ENCODE measurements at places on chromosomes 5 and 9.

DNA sequence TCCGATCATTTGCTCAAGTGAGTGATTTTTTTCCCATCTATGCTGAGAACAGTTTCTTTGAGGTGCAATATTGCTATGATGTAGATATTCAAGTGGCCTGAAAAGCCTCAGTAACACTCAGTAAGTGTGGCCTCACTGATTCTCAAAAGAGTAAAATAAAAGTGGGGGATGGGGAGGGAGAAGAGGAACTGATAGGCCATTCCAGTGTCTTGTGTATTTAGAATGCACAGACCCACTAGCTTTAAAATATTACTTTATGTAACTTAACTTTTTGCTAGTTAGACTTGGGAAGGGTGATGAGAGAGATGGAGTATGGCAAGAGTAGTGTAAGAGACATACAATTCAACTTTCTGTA lies 79.5 kb upstream of the ZNF608 start:
- no peak for DNase-seq

- DNase-seq = no peak
These were observed 19.4 kb downstream of the GOLM1 start for GRCh38 chr9:86079865-86080469.

GRCh38 chr9:126128494-126129142 lies 198.0 kb upstream of the MVB12B start:
- no peak for DNase-seq

GRCh38 chr5:137146402-137146890 lies 352.7 kb downstream of the SPOCK1 start:
- no peak for DNase-seq

DNA sequence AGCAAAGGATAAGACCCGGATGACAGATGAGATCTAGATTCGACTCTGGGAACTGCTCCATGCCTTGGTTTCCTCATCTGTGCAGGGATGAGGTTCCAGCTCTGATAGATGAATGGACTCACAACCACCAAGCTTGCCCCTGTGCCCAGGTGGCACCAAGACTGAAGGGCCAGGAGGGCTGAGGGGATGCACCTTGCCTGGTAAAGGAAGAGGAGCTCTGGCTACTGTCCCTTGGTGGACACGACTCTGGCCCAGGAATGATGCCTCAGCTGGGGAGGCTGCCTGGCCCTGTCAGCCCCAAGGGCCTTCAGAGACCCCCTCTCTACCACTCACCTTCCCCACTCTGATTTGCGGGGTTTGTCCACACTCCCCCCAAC lies 24.9 kb upstream of the ANXA6 start:
- no peak for DNase-seq

DNA sequence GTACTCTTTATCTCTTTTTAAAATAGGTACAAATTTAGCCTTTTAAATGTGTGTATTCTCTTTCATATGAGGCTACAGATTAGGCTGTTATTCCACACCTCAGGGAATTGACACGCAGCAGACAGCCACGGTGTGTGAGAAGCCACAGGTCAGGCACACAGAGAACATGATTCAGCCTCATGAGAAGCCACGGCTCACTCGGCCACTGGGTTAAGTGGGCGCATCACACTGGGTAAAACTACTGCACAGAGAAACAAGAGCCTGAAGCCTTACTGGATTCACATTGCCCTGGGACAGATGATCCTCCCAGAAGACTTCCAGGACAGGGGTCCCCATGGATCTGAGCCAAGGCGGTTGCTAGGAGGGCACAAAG lies 28.2 kb downstream of the LPCAT1 start:
- no peak for DNase-seq

DNA sequence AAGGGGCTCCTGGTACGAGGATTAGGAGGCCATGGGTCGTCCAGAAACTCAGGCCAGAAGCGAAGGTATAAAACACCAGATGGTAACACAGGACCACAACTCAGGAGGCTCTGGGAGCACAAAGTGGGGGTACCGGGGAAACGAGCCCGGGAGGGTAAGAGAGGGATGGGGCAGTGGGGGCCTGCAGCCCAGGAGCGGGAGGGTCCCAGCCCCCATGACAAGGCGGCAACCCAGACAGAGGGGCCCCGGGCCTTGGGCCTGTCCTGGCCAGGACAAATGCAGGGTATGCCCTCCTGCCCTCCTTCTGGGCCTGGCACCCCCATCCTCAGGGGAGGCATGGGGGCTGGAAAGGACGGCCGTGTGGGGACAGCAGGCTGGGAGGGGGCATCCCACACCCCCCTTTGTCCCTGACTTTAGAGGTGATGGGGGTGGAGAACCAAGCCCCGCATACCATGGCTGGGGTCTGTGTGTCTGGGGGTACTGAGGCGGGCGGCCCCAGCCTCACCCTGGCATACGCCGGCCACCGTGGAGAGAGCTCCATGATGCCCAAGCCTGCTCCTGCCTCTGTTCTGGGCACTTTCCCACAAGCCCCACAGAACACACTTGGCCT lies 47.0 kb upstream of the EXOC3 start:
- DNase-seq = no peak

DNA sequence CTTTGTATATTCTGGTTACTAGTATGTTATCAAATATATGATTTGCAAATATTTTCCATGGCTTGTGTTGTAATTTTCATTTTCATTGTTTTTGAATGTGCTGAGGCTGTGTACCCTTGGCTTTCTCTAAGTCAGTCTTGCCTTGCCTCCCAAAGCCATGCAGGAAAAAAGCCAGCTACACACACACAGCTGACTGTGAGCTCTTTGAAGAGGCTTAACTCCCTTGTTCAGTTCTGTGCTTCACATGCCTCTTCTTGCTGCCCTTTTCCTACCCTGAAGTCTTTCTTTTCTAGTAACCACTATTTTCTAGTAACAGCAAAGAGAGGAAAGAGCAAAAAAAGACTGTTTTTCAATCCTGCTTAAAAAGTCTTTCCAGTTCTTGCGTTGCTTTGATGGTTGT lies 53.9 kb downstream of the KCNN2 start:
- no peak for DNase-seq

- no peak for DNase-seq
These were observed 53.5 kb downstream of the FBXO38 start for GRCh38 chr5:148437249-148437648.

DNA sequence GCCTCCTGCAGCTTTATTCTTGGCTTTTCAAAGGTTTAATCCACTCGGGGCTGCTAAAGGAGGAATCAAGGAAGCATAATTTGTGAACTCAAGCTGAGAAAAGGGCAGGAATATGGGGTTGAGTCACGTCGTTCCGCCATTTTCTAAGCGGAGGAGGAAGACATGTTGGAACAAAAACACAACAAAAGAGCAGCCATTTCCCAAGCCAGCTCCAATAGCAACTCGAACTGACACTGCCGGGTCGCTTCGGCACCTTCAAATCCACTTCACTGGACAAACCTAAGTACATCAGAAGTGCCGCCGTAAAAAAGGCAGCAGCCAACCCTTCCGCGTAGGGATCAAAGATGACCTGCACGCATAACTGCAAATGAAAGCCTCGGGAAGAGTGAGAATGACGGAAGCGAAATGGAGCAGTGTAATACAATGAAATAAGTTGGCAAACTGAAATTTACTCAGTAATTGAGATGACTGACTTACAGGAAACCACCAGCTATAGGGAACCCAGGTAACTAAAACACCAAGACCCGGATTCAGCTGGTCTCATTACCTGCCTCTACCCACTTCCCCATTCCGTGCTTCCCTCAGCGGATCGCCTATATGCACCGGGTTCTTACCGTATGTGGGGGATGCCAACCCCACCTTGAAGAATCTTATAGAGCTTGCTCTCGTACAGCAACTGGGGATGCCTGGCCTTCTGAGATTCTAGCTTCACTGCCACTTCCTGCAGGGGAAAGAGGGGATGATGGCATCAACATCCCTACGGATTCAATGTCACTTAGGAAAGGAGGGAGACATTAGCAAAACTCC lies 1.6 kb downstream of the CSNK1A1 start:
- DNase-seq = no peak

- DNase-seq = no peak
These were observed 504.7 kb downstream of the CCDC171 start for GRCh38 chr9:16057541-16057940.

GRCh38 chr5:91484662-91485061 lies 101.5 kb upstream of the ARRDC3 start:
- DNase-seq = no peak

- no peak for DNase-seq
These were observed 3.8 kb downstream of the IFNA1 start for GRCh38 chr9:21443849-21444625.

- no peak for DNase-seq
These were observed 2.1 kb upstream of the GLIS3 start for GRCh38 chr9:4301971-4302427.

DNA sequence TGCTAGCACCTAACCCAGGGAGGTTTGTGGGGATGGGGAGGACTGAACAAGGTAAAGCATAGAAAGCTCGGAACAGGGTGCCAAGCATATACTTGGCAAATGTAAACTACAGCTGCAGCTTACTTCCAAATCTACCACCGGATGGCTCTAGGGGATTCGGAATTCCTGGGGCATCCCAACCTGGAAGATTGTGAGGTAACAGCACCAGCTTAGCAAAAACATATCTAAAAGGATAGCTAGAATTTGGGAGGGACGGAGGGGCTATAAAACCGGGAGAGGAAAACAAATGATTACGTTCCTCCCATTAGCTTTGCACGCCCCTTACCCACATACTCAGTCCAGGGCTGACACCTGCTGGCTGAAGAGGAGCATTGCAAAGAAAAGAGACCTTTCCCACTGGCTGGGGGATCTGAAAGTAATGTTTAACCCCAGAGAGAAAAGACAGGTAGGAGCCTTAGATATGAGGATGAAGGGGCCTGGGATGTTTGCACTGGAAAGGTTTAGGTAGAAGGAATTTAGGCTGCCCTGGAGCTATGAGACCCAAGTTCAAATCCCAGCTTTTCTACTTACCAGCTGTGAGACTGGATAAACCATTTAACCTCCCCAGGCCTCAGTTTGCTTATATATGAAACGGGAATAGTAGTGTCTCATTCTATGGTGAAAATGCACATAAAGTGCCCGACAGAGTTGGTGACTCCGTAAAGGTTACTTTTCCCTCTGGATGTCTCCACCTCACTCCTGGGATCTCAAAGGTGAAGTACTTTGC lies 73.6 kb downstream of the FAM114A2 start:
- DNase-seq = no peak

GRCh38 chr5:149632311-149633251 lies 51.3 kb downstream of the ARHGEF37 start:
- DNase-seq = no peak

DNA sequence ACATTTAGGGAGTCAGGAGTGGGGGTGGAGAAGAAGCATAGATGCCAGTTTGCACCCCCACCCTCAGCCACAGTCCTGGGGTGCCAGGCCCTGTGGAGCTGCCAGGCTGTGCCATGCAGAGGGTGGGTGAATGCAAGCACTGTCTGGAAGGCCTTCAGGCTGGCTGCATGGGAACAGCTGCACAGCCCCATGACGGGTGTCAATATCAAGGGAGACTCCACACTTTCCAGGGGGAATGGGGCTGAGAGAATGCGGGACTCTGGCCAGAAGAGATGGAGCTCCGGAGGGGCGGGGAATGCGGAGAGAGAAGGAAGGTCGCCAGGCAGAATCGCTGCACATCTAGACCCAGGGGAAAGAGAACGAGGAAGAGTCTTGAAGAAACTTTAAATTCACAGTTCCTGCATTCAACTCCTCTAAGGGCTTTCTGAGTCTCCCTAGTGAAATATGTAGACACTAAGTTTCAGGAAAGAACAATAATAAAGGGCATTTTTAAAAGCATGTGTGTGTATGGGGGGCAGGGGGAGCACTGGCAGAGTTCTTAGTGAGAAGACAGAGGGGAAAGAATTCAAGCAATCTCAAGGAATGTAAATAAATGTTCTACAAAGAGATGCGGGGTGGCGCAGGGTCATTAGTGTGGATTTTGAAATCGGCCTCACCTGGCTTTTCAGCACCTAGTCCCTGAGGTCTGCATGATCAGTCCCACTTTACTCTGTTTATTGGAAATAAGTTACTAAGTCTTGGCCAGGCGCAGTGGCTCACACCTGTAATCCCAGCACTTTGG lies 59.1 kb downstream of the BOD1 start:
- no peak for DNase-seq

- no peak for DNase-seq
These were observed 12.1 kb upstream of the PTAR1 start for GRCh38 chr9:69771775-69772418.
